Left ventricle myocardium inferior (tissue), 1 donor: ENCODE measurements at places on chromosomes 13 and 19. TPM values are rescaled to one million over a fixed set of nuclear protein-coding genes. Genes with fewer than 3 reads are reported as not detected.

GRCh38 chr19:28862238-28862637 lies 350.7 kb downstream of the UQCRFS1 start:
- DNase-seq = no peak

- peak; percentile 63 for DNase-seq
Measured at GRCh38 chr13:36297366-36298338, at the start of gene CCDC169. Gene CCDC169 (minus strand): TSS chr13:36297814. CDS start chr13:36297719, 95 bp downstream.

- DNase-seq = no peak
Measured at GRCh38 chr13:112836940-112837339, 132.1 kb upstream of the MCF2L start.

- DNase-seq = no peak
Measured at GRCh38 chr13:65133094-65133493, 2097.0 kb downstream of the PCDH9 start.

- no peak for DNase-seq
Measured at GRCh38 chr19:31676271-31677004, 327.2 kb upstream of the TSHZ3 start.

DNA sequence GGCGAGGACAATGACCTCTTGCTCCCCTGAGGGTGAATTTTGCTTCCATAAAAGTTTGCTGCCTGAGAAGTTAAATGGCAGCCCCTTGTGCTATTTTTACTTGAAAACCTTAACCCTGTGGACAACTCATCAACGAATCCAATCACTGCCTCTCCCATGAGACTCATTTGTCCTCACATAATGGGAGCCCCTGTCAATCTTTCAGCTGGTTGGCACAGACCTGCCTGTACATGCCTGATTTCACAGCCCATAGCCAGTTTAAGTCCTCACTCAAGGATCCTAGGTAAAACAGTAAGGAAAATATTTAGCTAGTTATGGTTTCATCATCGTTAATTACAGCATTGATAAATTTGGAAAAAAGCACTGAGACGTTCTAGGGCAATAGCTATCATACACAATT lies 207.4 kb downstream of the NHLRC3 start:
- no peak for DNase-seq

DNA sequence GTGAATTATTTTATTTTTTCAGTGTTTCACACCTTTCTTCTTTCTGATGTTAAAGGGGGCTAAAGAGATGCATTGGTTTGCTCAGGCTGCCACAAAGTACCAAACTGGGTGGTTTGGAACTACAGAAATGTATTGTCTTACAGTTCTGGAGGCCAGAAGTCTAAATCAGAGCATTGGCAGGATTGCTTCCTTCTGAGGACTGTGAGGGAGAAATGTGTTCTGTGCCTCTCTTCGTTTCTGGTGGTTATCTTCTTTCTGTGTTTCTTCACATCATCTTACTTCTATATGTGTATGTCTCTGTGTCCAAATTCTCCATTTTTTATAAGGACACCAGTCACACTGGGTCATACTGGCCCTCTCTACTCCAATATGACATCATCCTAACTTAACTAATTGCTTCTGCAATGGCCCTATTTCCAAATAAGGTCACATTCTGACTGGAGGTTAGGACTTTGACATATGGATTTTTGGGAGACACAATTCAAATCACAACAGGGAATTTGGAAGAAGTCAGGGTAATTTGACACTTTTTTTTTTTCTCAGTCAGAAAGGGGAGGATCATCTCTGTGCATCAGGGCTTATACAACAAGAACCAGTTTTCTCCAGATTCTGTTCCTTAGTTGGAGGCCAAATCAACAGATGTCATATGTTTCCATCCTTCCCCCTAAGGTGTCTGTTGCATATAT lies 188.2 kb downstream of the KCNRG start:
- DNase-seq = no peak

DNA sequence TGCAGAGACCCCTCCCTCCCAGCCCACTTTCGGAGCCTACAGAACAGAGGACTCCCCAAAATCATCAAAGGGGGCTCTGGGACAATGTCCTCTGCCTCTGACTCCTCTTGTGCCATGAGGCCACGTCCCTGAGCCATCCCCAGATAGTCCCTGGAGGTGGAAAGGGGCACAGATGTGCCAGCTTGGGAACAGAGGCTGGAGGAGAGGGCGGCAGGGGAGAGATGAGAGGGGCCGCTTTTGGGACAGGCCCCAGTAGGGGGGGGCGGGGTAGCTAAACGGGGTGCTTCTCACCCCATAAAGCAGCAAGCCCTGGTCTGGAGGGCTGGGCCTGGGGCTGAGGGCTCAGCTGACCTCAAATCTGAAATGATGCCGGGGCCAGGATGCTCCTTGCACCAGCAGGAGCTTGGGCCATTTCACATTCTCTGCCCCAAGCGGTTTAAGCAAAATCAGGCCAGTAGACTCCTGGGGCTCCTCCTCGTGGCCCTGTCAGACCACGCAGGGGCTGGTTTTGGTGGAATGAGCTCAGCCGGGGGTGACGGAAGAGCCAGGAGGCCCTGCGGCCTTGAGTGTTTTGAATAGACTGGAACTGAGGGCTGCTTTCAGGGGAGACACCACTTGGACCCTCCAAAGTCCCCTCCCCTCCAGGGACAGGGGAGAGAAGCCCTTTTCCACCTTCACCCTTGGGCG lies 27.1 kb downstream of the ONECUT3 start:
- no peak for DNase-seq

- no peak for DNase-seq
Measured at GRCh38 chr13:27959976-27960361, 9.1 kb downstream of the CDX2 start.

DNA sequence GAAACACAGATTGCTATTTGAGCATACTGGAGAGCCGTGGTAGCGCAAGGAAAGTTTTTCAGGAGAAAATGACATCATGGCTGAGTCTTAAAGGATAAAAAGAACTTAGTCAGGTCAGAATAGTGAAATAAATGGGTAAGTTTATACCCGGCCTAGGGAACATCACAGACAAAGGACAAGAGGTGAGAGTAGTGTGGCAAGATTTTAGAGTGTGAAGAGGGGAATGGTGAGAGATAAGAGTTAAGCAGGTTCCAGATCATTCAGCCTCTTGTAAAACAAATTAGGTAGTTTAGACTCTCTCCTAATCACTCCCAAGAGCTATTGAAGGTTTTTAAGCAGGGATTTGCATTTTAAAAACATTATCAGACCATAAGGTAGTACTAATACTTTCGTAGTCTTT lies 116.0 kb upstream of the MAB21L1 start:
- DNase-seq = no peak

DNA sequence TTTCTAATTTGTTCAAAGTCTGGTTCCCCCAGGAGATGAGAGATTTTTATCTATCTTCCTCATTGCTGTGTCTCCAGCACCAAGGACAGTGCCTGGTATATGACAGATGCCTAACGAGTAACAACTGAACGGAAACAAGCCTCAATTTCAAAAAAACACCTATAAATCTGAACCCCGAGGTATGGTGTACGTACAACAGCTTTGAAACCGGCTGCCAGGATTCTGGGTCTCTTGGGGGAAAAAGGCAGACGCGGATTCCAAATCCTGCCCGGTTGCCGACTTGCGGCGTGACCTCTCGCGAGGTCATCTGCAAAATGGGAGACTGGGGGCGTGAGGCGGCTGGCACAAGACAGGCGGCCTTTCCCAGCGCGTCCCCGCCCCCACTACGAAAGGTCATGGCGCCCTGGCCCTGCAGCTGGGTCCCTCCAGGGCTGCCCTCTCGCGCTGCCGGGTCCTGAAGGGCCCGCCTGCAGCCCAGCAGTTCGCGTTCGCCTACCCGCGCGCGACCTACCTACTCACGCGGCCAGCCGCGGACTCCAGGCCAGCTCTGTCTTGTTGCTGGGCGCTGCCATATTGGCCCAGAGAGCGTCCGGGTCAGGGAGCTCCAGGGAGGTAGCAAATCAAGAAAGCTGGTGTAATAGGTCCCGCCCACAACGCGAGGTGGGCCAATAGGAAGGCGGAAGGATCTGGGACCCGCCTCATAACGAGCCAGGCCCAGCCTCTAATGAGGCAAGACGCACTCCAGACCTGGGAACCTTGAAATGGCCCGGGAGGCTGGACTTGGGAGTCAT lies at the start of gene ECSIT:
Gene ECSIT, minus strand, starts transcription at position 584 of the 791 bp plus-strand sequence. CDS start 9,964 bp downstream, outside the sequence.
- peak; percentile 98 for DNase-seq

GRCh38 chr19:33621811-33622504 lies at the start of gene CHST8:
Gene CHST8 (plus strand): TSS chr19:33621953. CDS start chr19:33689262, 67,309 bp downstream.
- peak; percentile 40 for DNase-seq

The SCAF1 gene
- total RNA-seq = 38.8 TPM

The TUBA3C gene
- not detected for total RNA-seq

The LENG1 gene
- 7.3 TPM for total RNA-seq

The URAD gene
- total RNA-seq = not detected
